ENCODE measurements at places on chromosomes 6 and 20.

DNA sequence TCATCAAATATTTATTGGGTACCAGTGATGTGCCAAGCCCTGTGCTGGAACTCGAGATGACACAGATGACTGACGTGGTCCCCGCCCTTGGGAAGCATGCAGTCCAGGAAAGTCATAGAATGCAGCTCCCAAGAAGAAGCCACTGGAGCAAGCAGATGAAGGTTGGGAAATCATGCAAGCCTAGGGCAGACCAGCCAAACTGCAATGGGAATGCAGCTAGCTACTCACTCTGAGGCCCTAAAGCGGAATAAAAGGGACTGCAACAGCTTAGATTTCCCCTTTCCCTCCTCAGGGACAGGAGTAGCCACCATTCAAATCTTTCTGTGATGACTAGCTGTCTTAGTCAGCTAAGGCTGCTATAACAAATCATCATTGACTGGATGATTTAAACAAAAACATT is 152.2 kb downstream of the MAFB start:
- DNase-seq: no peak

DNA sequence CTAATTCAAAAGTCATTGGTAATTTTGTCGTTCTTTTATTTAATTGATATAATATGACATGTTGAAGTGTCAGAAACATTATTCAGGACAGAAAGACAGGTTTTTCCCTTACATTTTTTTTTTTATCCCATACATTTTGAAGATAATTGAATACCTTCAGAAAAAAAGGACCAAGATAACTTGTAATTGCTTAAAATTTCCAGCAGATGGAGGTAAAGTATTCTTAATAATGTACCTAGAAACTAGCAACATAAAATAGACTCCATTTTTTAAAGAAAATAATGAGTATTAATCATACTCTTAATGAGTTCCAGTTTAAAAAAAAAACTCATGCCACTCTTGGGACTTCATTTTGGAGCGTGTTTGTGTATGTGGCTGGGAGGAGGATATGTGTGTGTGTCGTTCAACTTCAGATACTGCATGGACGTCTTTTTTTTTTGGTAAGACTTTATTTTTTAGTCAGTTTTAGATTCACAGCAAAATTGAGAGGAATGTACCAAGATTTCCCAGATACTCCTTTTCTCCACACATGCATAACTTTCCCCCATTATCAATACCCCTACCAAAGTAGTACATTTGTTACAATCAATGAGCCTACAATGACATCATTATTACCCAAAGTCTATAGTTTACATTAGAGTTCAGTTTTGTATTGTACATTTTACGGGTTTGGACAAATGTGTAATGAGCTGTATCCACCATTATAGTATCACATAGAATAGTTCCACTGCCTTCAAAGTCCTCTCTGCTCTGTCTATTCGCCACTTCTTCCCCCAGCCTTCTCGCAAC is 79.4 kb downstream of the ROS1 start:
- DNase-seq: no peak

DNA sequence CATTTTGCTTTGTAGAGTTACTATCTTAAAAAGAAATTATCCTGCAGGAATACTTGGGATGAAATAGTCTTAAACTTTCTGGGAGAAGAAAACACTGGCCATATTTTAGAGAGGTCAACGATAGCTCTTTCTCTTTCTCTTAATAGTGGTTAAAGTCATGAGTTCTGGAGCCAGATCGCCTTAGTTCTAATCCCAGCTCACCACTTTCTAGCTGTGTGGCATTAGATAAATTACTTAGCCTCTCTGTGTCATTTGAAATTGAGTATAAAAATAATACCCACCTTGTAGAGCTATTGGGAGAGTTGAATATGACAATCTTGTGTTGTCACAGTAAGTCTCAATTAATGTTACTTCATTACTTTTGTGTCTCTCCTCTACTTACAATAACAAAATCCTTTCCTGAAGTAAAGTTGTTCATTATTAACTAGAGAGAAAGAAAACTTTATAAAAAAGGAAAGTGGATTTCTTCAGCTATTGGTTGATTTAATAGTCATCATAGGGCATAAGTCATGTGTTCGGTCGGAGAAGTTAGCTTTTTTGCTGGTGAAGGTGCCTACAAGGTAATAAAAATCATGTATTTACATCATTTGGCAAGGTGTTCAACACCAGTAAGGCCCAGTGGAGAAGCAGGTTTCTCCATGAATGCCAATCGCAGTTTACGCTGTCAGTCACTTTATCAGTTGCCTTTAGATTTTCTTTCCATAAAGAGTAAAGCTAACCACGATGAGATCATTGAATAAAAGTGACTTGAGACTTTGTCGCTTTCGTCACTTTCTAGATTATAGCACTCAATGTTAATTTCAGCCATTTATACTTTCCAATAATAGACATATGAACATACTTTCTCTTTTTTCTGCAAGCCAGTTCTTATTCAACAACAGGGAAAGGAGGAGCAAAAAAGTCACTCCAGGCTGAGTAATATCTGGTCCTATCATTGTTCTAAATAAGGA is 2.0 kb downstream of the NEDD9 start:
- no peak for DNase-seq

DNA sequence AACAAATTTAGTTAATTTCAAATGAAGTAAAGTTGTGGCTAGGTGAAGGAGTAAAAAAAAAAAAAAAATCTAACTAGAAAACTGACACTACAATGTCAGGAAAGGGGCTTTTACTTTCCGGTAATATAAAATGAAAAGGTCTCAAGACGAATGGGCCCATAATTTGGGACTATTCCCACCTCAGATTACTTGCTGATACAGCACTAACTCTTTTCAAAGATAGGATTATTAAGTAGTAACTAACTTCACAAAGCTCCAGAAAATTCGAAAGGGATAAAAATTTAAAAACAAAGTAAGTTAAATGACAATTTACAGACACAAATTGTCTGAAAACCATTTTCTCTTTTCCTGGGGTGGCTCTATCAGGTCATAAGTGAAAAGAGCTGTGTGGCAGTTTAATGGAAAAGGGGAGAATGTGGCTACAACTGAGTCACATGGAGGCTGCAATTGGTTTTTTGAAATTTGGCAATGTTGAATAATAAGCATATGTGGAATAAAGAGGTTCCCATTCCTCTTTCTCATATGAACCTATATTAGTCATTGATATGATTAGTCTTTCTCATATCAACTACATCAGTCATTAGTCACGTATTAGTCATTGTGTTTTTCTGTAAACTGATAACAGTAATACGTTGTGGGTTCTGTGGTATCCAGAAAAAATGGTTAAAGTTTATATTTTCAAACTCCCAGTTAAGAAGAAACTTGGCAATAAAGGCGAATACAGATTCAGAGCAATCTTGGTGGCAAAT is 78.0 kb downstream of the RWDD2A start:
- no peak for DNase-seq

GRCh38 chr20:46020555-46020954 is 8.5 kb upstream of the SLC12A5 start:
- no peak for DNase-seq

DNA sequence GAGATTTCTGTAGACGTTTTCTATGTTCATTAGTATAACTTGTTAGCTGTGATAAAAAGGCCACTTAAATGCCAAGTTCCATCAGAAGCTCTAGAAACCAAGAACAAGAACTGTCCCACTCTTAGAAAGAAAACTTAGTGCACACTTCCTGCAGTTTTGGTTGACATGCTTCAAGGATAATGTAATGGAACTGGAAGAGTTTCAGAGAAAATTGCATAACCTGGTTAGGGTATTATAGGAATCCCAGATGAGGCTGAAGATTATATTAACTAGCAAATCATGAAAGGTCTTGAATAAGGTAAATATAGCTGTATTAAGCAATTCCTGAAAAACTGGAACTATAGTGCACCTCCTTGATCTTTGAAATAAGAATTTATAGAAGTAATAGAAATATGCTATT is 1.8 kb upstream of the PHACTR2 start:
- no peak for DNase-seq

DNA sequence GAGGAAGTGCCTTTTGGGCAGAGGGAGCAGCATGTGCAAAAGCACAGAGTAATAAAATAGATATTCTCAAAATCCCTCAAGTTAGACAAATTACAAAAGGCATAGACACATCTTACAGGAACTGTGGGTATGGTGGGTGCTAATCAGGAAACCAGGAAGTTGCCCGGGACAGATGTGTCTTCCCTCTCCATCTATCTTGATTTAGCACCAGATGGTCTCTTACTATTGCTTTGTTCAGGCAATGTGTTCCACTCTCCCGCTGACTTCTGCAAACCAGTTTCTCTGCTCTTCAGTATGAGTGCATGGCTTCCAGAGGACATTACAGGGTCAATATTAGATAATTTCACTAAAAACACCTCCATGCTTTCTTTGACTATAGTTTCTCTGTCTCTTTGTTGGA is 13.2 kb downstream of the CITED2 start:
- no peak for DNase-seq

DNA sequence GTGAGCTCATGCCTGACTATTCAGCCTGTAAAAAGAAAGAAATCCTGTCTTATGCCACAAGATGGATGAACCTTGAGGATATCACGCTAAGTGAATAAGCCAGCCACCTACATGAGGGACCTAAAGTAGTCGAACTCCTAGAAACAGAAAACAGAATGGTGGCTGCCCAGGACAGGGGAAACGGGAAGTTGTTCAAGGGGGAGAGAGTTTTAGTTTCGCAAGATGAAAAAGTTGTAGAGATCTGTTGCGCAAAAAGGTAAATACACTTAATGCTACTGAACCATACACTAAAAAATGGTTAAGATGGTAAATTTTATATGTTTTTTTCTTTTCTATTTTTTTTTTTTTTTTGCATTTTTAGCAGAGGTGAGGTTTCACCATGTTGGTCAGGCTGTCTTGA is 74.1 kb upstream of the RALY start:
- DNase-seq: no peak

DNA sequence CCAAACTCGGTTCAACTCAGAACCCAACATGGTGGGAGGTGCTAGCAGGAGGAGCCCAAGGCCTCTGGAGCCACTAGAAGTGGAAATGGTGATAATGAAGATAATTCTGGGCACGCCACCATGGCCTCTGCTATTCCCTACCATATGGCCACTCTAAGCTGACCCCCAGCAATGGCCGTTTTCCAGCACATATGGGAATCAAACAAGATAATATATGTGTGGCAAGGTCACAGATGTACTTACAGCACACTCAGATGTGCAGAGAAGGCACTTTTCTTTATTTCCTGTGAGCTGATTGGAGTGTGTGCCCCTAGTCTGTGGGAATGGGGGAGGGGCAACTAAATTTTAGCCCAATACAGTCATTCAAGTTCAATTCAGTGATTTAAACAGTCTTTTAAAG is 153.4 kb upstream of the LRFN2 start:
- DNase-seq: no peak

- no peak for DNase-seq
Observed at GRCh38 chr6:2978923-2979322, 7.6 kb upstream of the SERPINB6 start.

DNA sequence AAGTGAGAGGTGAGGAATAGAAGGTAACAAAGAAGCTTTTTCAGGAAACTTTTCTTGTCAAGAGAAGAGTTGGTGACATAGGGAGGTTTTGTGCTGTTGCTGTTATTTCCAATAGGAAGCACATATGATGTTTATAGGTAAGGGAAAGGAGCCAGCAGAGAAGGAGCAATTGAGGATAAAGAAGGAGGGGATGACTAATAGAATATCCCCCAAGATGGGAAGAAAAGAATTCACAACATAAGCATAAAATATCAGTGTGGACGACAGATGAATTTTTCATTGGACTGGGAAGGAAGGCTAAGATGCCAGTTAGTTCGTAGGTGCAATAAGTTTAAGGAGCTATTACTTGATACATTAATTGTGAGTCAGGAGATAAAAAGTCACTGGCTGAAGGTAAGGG is 8.5 kb upstream of the BEND6 start:
- DNase-seq: no peak

DNA sequence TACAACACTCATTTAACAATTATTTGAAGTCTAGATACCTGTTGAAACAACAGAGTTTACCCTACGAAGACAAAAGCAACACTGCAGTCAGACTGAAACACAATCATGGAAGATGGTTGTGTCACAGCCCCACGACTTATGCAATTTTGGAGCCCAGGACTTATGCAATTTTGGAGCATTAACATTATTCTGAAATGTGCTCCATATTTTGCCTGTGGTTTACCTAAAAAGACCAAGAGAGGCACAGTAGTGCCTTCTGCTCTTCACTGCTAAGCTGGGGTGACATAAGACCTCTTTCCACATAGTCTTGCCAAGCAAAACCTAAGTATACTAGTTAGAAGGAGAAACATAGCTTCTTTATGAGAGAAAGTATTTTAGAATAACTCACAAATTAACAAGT is 216.5 kb downstream of the PTPRK start:
- DNase-seq: no peak

DNA sequence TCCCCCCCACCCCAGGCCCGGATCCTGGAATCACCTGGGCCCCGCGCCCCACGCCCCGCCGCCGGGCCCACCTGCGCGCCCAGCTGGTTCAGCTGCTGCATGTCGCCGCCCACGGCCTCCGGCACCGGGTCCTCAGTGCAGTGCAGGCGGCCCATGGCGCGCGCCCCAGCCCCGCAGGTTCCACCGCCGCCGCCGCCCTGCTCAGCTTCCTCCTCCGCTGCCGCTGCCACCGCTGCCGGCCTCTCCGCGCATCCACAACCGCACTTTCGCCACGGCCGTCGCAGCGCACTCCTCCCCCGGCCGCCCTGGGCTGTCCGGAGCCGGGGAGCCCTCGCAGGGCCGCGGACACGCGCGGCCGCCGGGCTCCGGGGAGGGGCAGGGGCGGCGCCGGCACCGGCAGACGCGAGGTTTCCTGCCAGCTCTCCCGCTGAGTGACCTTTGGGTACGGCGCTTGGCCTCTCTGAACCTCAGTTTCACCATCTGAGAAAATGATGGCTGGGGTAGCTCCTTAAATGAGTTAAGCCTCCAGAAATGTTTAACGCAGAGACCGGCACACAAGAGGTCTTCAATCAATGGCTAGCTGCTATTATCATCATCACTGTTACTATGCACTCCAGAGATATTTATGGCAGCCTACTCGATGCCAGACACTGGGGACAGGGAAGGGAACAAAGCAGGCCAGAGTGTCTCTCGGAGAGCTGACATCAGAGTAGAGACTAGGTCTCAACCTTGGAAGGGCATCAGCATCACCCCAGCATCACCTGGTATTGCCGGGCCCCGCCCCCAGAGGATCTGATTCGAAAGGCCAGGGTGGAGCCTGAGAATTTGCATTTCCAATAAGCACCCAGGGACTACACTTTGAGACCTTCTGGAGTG is at the start of gene COMMD7:
Gene COMMD7 (minus strand): TSS at position 231 of the 876 bp plus-strand sequence. CDS start 76 bp downstream, at position 155.
- DNase-seq: peak; percentile 60

GRCh38 chr6:13760307-13761304 is 49.0 kb upstream of the RANBP9 start:
- no peak for DNase-seq
